Brain microvascular endothelial cell (primary cell): ENCODE measurements at places on chromosomes 12 and 14.

GRCh38 chr14:34175574-34175973 lies 224.7 kb upstream of the EGLN3 start:
- DNase-seq, result no peak

DNA sequence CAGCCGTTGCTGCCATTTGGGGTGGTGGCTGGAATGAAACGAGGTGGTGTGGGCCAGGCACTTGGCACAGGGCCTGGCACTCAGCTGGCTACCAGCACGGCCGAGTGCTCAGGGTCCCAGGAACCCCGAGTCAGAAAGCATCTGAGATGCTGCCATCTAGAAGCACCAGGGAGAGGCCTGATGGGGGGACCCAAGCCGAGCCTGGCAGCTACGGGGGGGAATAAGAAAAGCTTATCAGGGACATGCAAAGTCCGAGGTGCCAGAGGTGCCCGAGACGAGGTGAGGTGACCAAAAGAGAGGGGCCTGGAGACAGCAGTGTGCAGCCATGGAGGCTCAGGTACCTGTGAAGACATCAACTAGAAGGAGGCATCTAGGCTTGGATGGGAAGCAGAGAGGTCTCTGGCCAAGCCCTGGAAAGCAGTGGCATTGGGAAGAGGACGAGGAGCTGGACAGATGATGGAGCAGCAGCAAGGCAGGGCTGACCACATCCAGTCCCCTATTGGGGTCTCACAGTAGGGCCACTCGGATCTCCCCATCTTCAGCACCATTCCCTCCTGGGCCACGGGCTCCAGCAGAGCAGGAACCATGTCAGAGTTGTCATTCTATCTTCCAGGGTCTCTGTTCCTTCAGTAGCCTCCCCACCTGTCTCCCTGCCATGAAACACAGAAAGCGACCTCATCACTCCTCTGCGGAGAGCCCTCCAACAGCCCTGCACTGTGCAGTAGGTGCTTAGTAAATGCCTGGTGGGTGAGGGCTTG lies 59.3 kb upstream of the DIO3 start:
- DNase-seq, result no peak

DNA sequence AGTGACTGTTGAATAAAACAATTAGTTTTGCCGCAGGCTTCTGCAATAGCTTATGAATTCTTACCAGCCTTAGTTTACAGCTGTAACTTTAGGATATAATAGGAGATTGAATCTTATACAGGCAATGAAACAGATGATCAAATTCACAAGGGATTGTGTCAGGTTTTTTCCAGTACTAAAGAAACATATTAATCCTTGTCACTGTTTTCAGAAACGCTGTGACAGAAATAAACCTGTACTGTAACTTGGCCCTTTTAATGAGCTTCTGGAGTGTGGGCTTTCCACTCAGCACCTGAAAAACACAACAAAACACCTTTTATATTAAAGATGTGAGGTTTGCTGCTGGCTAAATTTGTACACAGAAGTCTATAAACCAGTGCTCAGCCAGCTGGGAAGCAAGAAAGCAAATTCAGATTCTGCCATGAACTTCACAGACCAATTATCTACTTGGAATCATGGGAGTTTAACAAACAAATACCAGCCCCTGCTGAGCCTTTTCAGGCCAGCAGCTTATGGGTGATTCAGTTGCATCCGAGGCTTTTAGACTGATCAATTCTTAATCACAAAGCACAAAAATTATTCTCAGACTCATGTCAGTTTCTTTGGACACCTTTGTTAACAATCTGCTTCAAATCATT lies 109.5 kb downstream of the FOXG1 start:
- no peak for DNase-seq

DNA sequence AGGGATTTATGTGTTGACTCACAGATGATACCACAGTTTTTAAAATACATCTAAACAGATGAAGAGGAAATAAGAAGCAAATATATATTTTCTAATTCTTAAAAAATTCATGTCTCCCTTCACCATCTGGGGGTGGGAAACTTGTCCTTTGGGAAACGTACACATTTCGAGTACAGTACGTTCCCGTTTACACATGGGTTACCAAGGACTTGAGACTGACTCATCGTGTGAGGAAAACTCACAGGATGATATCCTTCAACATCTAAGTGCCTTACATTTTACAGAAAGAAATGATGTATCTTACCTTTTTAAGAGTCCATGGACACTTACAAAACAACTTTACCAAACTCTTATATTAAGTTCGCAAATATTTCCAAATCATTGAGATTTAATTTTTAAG lies 16.0 kb upstream of the FBLN5 start:
- peak; percentile 40 for DNase-seq

DNA sequence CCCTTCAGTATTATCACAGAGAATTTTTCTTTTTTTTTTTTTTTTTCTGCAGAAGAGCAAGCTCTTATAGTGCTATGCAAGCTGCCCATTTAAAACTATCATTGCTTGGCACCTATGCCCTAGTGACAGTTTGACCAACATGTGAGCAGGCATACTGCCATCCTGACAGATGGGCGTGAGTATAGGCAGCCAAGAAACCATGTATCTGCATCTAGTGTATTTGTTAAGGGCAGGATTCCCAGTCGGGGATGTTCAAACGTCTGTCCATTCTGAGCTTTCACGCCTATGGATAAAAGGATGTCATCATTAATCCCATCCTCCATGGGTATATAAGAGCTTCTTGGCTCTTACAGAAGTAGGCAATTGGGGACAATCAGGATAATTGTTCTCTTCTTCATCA lies 8.8 kb downstream of the VRK1 start:
- DNase-seq, result no peak

DNA sequence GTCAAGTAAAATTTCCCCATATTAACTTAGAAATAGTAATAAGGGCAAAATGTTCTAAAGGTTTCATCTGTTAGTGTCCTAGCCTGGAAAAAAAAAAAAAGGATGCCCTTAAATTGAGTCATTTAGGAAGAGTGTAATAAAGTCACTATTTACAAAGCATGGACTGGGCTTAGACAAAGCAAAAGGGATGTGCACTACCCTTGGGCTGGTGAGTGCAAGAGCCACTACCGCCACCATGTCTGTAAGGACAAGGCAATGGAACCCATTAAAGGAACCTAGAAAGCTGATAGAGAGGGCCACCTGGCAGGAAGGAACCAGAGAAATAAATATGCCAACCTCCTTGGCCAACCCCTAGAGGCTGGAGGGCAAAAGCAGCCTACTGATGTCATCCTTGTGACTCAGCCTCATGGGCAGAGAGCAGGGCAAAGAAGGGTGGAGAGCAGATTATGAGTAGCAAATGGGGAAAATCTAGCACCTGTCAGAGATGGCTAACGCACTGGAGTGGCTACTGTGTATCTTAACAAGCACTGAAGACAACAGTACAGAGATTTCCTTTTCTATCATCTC lies 59.5 kb upstream of the FUT8 start:
- no peak for DNase-seq
